ENCODE measurements at places on chromosomes 2 and 18.
A peak's percentile ranks its signal among the peaks of the same experiment; 100 is the strongest.

- DNase-seq: no peak
These were observed 68.9 kb downstream of the DOCK10 start for GRCh38 chr2:224973112-224974016.

DNA sequence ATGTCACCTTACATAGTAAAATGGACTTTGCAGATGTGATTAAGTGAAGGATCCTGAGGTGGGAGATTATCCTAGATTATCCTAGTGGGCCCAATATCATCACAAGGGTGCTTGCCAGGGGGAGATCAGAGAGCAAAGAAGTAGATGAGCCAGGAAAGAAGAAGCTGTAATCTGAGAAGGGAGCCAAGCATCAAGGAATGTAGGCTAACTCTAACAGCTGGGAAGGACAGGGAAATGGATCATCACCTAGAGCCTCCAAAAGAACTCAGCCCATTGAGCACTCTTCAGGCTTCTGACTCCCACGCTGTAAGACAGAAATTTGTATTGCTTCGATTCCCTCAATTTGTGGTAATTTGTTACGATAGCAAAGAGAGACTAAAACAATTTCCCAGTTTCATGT lies 309.9 kb downstream of the LRP1B start:
- no peak for DNase-seq

DNA sequence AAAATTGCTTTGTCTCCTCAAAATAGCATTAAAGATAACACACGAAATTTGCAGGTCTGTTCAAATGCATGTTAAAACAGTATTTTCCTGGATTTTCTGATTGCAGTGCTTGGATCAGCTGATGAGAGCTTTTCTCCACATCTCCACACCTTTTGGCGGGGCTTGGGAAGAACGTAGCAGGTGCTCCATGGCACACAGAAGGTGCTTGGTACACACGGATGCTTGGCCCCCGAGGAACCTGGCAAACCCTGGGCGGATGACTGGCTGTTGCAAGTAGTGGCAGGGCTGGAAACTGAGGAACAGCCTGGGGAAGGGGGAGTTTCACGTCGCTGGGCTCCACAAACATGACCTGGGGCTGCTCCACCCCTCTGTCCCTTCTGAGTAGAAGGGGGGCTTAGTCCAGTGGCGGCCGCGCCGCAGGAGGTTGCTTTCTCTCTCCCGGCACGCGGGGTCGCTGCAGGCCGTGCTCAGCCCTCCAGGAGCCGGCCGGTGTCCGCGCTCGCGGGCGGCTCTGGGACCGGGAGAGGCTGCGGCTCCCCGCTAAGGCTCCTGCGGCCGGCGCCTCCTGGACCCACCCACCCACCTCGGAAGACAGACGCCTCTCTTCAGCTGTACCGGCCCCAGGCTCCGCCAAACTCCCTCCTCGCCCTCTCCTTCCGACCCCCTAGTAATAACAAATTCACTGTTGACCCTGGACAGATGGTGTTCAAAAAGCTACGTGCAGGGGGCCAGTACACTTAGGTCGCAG lies 69.3 kb downstream of the MARCO start:
- peak; percentile 26 for DNase-seq

DNA sequence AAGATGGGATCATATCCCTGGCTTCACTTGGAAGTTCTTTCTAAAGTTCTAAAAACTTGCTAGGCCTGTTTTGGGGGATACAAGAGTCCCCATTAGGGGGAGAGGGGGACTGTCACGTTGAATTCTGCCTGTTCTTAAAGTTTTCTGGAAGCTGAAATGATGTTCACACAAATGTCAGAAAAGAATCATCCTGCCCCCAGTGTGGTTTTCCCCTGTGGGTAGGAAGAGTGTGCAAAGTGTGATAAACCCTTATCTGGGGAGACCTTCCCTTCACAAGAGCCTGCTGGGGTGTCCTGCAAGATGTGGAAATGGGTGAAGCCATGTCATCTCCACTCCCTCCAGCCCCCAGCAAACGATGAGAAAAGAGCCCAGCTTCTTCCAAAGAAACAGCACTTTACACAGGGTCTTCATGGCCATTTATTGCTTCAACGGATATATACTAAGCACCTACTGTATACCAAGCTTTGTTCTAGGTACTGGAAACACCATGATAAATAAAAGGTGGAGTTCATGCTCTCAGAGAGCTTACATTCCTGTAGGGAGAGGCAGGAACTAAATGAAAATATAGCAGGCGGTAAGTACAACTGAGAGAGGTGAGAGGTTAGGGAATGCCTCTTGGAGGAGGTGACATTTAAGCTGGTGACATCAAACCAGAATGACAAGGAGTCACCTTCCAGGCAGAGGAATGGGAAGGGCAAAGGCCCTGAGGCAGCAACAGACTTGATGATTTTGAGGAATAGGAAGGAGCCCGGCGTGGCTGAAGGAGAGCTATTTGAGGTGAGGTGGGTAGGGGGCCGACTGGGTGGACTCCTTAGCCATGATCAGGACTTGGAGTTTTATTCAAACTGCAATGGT lies 1.6 kb downstream of the MFSD2B start:
- no peak for DNase-seq

GRCh38 chr2:70767079-70767698 lies 811 bp downstream of the ADD2 start:
- DNase-seq: peak; percentile 74

- DNase-seq: no peak
These were observed 5.7 kb downstream of the CKAP2L start for GRCh38 chr2:112758711-112759110.

DNA sequence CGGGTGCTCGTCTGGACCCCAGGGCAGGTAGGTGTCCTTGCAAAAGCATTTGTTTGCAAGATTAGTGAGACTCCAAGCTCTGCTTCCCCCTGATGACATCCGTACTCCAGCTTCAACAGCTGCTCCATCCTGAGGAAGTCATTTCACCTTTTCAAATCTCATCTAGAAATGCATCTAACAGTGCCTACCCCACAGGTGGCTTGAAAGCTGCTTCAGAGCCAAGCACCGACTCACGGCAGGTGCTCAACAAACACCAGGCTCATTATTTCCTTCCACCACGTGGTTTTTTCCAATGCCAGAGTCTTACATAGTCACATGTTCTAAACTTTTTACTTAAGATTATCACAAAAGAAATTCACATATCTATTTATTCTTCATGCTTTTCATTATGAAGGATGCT lies 31.9 kb downstream of the CNGA3 start:
- no peak for DNase-seq

- no peak for DNase-seq
These were observed 19.7 kb upstream of the STPG4 start for GRCh38 chr2:47174733-47175361.

DNA sequence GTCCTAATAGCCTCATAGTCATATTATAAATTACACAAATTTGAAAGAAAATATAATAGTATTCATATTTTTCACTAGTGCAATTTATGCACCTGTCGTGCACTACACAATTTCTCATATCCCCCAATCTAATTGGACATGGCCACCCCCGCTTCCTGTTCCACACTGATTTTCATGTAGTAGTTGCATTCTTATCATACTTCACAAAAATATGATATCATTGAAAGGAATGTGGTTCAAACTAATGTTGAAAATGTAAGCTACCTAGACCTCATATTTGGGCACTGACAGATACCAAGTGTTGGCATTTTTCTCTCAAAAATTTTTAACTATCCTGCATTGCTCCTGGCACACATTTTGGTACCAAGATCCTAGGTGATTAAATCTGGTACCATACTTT lies 985.5 kb upstream of the POU3F3 start:
- DNase-seq: no peak

DNA sequence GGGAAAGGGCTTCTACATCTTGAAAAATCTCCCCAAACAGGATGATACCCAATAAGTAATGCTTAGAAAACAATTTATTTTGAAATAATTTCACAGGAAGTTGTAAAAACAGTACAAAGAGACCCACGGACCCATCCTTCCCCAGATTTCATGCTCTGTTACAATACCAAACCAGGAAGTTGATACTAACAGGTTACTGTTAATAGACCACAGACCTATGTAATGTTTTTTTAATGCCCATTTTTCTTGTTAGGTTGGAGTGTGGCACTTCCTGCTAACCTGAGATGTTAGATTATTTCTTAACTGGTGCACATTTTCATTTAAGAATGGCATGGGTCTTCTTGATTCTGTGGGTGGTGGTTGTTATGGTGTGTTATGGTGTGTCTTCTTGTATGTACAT lies 21.4 kb upstream of the MGAT5 start:
- DNase-seq: no peak

GRCh38 chr2:207725873-207726578 lies 14.6 kb downstream of the CCNYL1 start:
- peak; percentile 20 for DNase-seq

DNA sequence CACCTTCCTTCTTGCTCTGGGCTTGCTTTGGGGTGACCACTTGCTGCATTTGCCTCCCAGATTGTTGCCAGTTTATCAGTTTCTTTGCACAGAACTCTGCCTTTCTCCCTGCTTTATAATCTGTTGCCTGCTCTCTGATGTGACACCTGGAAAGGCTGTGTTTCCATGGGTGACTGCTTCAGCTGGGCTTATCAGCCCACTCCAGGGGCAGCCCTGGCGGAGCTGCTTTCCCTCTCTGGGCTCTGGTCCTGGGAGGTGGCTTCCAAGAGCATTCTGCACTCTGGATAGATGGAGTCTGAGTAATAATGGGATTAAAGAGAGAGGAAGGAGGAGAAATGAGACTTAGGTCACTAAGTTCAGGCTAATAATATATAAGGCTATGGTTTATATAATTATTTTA lies 352.7 kb downstream of the TSN start:
- no peak for DNase-seq

GRCh38 chr18:22348521-22349316 lies 69.0 kb downstream of the CTAGE1 start:
- DNase-seq: no peak

GRCh38 chr18:79819968-79820351 lies 22.2 kb downstream of the KCNG2 start:
- no peak for DNase-seq

- DNase-seq: no peak
These were observed 185.3 kb downstream of the ANKRD30B start for GRCh38 chr18:14933049-14933851.

- DNase-seq: no peak
These were observed 282.2 kb upstream of the ATP5MC3 start for GRCh38 chr2:175463589-175464310.

GRCh38 chr2:211049321-211050018 lies 493.1 kb downstream of the CPS1 start:
- no peak for DNase-seq

DNA sequence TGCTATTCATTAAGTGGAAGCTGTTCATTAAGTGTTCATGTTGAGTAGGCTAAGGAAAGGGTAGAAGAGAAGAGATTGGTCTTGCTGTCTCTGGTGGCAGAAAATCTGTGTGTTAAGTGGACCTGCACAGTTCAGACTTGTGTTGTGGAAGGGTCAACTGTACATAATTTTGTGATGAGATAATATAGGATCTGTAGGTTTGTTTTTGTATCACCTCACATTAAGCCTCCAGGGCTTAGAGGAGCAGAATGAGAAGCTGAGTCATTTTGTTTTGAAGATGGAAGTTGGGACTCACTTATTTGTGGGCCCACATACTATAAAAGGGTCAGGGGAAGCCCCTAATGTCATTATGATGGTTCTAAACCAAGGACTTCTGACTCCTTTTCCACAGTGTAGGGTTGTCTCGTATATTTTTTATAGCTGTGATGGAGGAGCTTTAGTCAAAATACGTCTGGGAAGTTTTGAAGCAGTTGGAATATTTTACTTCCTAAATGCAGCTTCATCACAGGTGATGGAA lies 18.2 kb downstream of the PMS1 start:
- no peak for DNase-seq

GRCh38 chr2:239075918-239076758 lies 228.3 kb downstream of the TWIST2 start:
- DNase-seq: no peak
